ENCODE measurements at places on chromosomes 7 and 10. TPM values are rescaled to one million over a fixed set of nuclear protein-coding genes. Genes with fewer than 3 reads are reported as not detected.

- no peaks in the 10 kb centered on the region for H3K27me3 ChIP-seq
- DNase-seq: no peak
- no peaks in the 10 kb centered on the region for H3K36me3 ChIP-seq
- no peak overlapping the region for H3K4me3 ChIP-seq
- no peak overlapping the region for H3K27ac ChIP-seq
- peaks cover 27% of the 10 kb centered on the region for H3K4me1 ChIP-seq
Observed at GRCh38 chr10:124748953-124749645, 4.9 kb upstream of the FAM53B start.

DNA sequence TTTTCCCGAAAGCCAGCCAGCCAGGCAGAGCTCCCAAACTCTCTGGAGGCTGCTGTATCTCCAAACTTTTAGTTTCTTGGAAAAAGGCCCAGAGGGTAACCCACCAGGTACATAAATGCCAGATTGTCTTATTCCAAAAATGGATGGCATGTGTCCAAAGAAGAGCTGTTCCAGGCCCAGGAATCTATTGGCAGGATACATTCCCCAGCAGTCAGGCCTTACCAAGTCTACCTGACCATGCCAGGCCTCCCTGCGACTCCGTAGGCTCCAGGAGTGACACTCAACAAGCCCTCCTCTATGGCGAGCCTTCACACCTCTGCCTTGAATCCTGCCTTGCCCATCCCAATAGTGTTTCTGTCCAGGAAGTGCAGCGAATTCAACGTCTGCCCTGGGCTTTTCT is 95.6 kb downstream of the GRB10 start:
- H3K27me3 ChIP-seq: no peaks in the 10 kb centered on the region
- peaks cover 6% of the 10 kb centered on the region for H3K36me3 ChIP-seq
- peaks cover 11% of the 10 kb centered on the region for H3K4me1 ChIP-seq

Gene NODAL
- not detected for total RNA-seq

- DNase-seq: no peak
- H3K27me3 ChIP-seq: no peaks in the 10 kb centered on the region
- H3K4me3 ChIP-seq: no peak overlapping the region
Observed at GRCh38 chr10:21637795-21638194, 103.8 kb downstream of the MLLT10 start.

DNA sequence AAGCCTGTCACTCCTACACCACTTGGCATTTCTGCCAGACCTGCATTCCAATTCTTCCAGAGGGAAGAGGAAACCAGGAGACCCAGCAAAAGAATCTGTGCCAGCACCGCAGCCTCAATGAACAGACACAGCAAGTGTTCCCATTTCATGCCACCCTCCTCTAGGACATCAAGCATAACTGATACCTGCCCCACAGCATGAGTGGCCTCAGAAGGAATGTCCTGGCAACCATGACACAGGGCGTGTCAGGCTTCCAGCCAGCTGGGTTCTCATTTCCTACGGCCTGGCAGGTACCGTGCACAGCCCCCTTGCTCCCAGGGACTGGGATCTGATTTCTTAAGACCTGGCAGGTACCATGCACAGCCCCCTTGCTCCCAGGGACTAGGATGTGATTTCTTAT is 7.8 kb downstream of the MAD1L1 start:
- no peak overlapping the region for H3K27ac ChIP-seq
- H3K27me3 ChIP-seq: no peaks in the 10 kb centered on the region
- H3K4me1 ChIP-seq: no peaks in the 10 kb centered on the region
- H3K36me3 ChIP-seq: peaks cover 31% of the 10 kb centered on the region
- H3K4me3 ChIP-seq: no peak overlapping the region

- H3K4me1 ChIP-seq: peaks cover 31% of the 10 kb centered on the region
- no peak overlapping the region for H3K4me3 ChIP-seq
- H3K27me3 ChIP-seq: no peaks in the 10 kb centered on the region
- no peak overlapping the region for H3K27ac ChIP-seq
- DNase-seq: no peak
Observed at GRCh38 chr10:3074145-3074665, 6.9 kb downstream of the PFKP start.

GRCh38 chr10:26790221-26790995 is 70.3 kb downstream of the ABI1 start:
- peaks cover 8% of the 10 kb centered on the region for H3K36me3 ChIP-seq
- no peak overlapping the region for H3K27ac ChIP-seq
- DNase-seq: no peak
